RCC 7860 (cell line): ENCODE measurements at places on chromosomes 12 and 14.

GRCh38 chr14:25526290-25526689, 476.3 kb upstream of the STXBP6 start:
- no peak for DNase-seq

- no peak for DNase-seq
These were observed 151.8 kb upstream of the HMGA2 start for GRCh38 chr12:65672441-65672840.

GRCh38 chr12:49635036-49635435, 11.7 kb downstream of the PRPF40B start:
- no peak for DNase-seq

DNA sequence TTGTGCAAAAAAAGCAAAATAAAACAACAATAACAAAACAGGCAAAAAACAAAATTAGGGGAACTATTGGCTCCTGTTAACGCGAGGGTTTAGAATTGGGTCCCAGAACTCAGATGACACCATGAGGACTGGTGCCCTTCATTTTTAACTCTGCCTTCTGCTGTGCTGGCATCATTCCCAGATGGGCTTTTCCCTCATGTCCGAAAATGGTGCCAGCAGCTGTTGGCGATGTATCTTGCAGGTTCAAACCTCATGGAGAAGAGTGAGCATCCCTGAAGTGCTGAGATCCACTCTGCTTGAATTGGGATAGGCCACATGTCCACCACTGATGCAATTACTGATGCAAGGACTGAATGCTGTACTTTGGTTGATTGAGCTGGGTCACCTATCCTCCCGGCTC, 61.1 kb downstream of the MYRFL start:
- no peak for DNase-seq

DNA sequence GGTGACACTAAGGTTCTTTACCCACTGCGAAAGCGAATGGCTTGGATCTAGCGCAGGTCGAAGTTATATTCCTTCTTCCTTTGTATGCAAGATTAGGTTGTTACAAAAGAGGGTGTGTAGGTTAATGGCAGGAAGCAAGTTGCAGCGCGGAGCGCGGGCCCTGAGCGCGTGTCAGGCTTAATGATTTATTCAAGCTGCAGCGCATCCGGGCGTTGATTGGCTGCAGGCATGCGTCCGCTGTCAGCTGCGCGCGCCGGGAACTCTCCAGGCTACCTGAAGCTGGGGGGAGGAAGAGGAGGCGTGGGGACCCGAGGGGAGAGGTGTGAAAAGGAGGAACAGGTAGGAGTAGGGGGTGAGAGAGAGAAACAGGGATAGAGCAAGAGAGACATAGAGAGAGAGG, 7.4 kb downstream of the ASCL1 start:
- DNase-seq, result no peak

- no peak for DNase-seq
These were observed 58.6 kb downstream of the GXYLT1 start for GRCh38 chr12:42086031-42086430.
